T-cell (primary cell): ENCODE measurements at places on chromosomes 3 and 15.
A peak's percentile ranks its signal among the peaks of the same experiment; 100 is the strongest.

GRCh38 chr3:124268355-124268754 lies 276.4 kb upstream of the ROPN1 start:
- DNase-seq: no peak
- H3K27me3 ChIP-seq: peaks cover 5% of the 10 kb centered on the region
- no peak overlapping the region for H3K27ac ChIP-seq
- no peaks in the 10 kb centered on the region for H3K4me1 ChIP-seq
- H3K4me3 ChIP-seq: no peak overlapping the region

GRCh38 chr3:26484140-26484539 lies 138.4 kb upstream of the LRRC3B start:
- H3K36me3 ChIP-seq: no peaks in the 10 kb centered on the region
- DNase-seq: no peak
- H3K4me3 ChIP-seq: no peak overlapping the region
- no peak overlapping the region for H3K27ac ChIP-seq
- H3K4me1 ChIP-seq: no peaks in the 10 kb centered on the region
- no peaks in the 10 kb centered on the region for H3K27me3 ChIP-seq

DNA sequence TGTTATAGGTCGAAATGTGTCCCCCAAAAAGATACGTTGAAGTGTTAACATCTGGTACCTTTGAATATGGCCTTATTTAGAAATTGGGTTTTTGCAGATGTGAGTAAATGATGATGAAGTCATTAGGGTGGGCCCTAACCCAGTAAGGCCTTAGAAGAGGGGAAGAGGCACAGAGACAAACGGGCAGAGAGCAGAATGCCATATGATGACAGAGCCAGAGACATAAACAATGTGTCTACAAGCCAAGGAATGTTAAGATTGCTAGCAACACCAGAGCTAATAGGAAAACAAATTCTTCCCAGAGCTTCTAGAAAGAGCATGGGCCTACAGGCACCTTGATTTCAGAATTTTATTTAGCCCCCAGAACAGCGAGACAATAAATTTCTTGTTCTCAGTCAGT lies 693.1 kb upstream of the NECTIN3 start:
- no peaks in the 10 kb centered on the region for H3K4me1 ChIP-seq
- no peak for DNase-seq
- H3K4me3 ChIP-seq: no peak overlapping the region
- no peak overlapping the region for H3K27ac ChIP-seq
- no peaks in the 10 kb centered on the region for H3K27me3 ChIP-seq
- no peaks in the 10 kb centered on the region for H3K36me3 ChIP-seq

- H3K27me3 ChIP-seq: no peaks in the 10 kb centered on the region
- no peak overlapping the region for H3K27ac ChIP-seq
- peaks cover 23% of the 10 kb centered on the region for H3K4me1 ChIP-seq
- peaks cover 9% of the 10 kb centered on the region for H3K36me3 ChIP-seq
Measured at GRCh38 chr3:15055019-15055557, 10.0 kb downstream of the MRPS25 start.

GRCh38 chr15:78933823-78934654 lies 10.8 kb downstream of the CTSH start:
- H3K36me3 ChIP-seq: no peaks in the 10 kb centered on the region
- peaks cover 3% of the 10 kb centered on the region for H3K4me1 ChIP-seq
- DNase-seq: no peak
- no peak overlapping the region for H3K27ac ChIP-seq
- H3K27me3 ChIP-seq: peaks cover 4% of the 10 kb centered on the region
- H3K4me3 ChIP-seq: no peak overlapping the region

- no peak overlapping the region for H3K4me3 ChIP-seq
- H3K27me3 ChIP-seq: no peaks in the 10 kb centered on the region
- no peaks in the 10 kb centered on the region for H3K36me3 ChIP-seq
- peak overlapping the region; percentile 54 for H3K27ac ChIP-seq
Measured at GRCh38 chr3:143825513-143825912, 22.8 kb downstream of the SLC9A9 start.

GRCh38 chr3:17941766-17942165 lies 199.3 kb upstream of the TBC1D5 start:
- H3K27me3 ChIP-seq: peaks cover 4% of the 10 kb centered on the region
- no peak overlapping the region for H3K27ac ChIP-seq
- H3K4me3 ChIP-seq: no peak overlapping the region
- no peaks in the 10 kb centered on the region for H3K36me3 ChIP-seq
- no peak for DNase-seq

- DNase-seq: no peak
- H3K4me3 ChIP-seq: no peak overlapping the region
- H3K36me3 ChIP-seq: no peaks in the 10 kb centered on the region
Measured at GRCh38 chr3:179179979-179180759, 32.0 kb downstream of the PIK3CA start.

GRCh38 chr15:40845511-40846284 lies 1.9 kb downstream of the SPINT1 start:
- no peak overlapping the region for H3K27ac ChIP-seq
- H3K36me3 ChIP-seq: no peaks in the 10 kb centered on the region
- H3K4me1 ChIP-seq: peaks cover 30% of the 10 kb centered on the region

GRCh38 chr15:61880084-61880483 lies 180.2 kb downstream of the VPS13C start:
- no peak for DNase-seq
- no peak overlapping the region for H3K27ac ChIP-seq
- no peaks in the 10 kb centered on the region for H3K4me1 ChIP-seq
- H3K4me3 ChIP-seq: no peak overlapping the region
- no peaks in the 10 kb centered on the region for H3K36me3 ChIP-seq

DNA sequence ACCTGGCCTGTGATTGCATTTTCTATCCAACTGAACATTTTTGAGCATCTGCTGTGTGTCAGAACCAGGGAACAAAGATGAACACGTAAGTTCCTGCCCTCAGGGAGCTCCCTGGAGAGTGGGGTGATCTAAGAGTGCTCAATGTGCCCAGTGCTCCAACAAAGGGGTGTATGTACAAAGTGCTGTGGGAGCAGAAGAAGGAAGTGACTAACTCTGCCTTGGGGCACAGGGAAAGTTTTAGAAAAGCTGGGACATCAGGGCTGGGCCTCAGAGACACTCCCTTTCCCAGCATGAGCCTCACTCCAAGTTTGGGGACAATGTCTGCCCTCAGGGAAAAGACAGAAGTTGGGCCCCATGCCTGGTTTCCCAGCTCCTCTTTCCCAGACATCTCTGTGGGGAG lies 27.6 kb upstream of the BNC1 start:
- no peak overlapping the region for H3K4me3 ChIP-seq
- no peaks in the 10 kb centered on the region for H3K36me3 ChIP-seq
- no peaks in the 10 kb centered on the region for H3K4me1 ChIP-seq
- H3K27ac ChIP-seq: no peak overlapping the region

GRCh38 chr3:131072845-131073244 lies 46.2 kb downstream of the NEK11 start:
- no peak for DNase-seq
- no peak overlapping the region for H3K4me3 ChIP-seq
- no peaks in the 10 kb centered on the region for H3K4me1 ChIP-seq
- H3K27me3 ChIP-seq: no peaks in the 10 kb centered on the region

DNA sequence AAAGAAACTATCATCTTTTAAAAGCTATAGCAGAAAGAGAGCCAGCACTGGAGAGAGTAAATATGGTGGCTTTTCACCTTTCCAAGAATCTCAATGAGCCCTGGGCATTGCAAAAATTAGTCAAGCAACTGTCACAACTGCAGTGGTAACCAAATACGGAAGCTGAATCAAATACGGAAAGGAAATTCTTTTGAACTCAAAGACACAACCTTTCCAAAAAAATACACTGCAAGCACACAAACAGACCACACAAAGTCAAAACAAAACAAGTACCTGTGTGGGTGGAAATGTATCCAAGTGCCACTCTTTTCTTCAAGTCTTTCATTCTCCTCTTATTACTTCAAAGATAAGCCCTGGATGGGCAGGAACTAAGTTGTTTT lies 17.6 kb downstream of the VGLL4 start:
- H3K27ac ChIP-seq: no peak overlapping the region
- no peaks in the 10 kb centered on the region for H3K36me3 ChIP-seq
- H3K4me3 ChIP-seq: no peak overlapping the region
- DNase-seq: no peak

DNA sequence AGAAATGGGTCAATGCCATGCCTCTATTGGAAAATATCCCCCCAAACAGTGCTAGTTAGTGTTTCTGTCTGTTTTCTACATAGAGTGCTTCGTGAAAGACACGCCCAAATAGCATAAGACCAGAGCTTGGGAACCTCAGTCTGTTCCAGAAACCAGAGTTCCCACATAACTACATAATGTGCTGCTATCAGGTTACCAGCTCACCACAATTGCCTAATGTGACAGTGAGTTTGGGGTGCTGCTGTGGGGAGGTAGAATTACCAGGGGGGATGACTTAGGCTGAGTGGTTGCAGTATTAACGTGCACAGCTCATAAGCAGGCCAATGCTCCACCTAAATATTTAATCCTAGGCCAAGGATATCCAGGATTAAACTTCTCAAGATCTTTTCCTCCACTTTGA lies 39.2 kb downstream of the DUT start:
- no peaks in the 10 kb centered on the region for H3K4me1 ChIP-seq
- H3K27ac ChIP-seq: no peak overlapping the region
- H3K27me3 ChIP-seq: peaks cover 5% of the 10 kb centered on the region
- no peaks in the 10 kb centered on the region for H3K36me3 ChIP-seq
- no peak for DNase-seq

GRCh38 chr3:46472736-46473135 lies 8.0 kb upstream of the LTF start:
- DNase-seq: no peak
- no peaks in the 10 kb centered on the region for H3K4me1 ChIP-seq
- peaks cover 33% of the 10 kb centered on the region for H3K27me3 ChIP-seq
- no peak overlapping the region for H3K27ac ChIP-seq

DNA sequence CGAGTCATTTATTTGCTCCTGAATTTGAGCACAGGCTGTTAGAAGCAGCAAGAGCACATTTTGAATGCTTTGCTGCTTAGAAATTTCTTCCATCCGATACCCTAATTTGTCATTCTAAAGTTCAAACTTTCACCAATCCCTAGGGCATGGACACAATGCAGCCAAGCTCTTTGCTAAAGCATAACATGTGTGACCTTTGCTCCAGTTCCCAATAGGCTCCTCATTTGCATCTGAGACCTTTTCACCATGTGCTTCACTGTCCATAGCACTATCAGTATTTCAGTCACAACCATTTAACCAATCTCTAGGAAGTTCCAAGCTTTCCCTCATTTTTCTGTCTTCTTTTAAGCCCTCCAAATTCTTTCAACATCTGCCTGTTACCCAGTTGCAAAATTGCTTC lies 1333.1 kb downstream of the SI start:
- no peak for DNase-seq
- H3K4me1 ChIP-seq: no peaks in the 10 kb centered on the region
- no peak overlapping the region for H3K27ac ChIP-seq
- H3K4me3 ChIP-seq: no peak overlapping the region

DNA sequence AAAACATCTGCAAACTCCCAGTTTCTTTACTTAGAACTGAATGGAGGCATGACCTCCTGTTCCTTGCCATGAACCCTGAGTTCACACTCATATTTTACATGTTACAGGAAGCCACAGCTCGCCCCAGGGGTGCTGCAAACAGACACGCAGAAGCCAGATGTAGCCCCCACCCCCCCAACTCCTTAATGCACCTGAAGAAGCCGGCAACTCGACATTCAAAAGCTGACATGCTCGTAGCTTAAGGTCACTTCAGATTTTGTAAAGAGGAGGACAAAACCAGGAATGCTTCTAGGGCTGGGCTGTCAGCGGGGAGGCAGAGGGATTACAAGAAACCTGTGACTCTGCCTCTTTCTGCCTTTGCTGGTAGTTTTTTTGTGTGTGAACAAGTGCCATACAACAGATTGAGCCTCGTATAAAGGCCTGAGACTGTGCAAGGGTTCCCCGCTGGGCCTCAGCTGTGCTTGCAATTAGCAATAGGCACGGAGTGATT lies 42.0 kb upstream of the FEZF2 start:
- no peak overlapping the region for H3K27ac ChIP-seq
- no peaks in the 10 kb centered on the region for H3K36me3 ChIP-seq
- no peaks in the 10 kb centered on the region for H3K27me3 ChIP-seq
- no peak overlapping the region for H3K4me3 ChIP-seq
- no peaks in the 10 kb centered on the region for H3K4me1 ChIP-seq

DNA sequence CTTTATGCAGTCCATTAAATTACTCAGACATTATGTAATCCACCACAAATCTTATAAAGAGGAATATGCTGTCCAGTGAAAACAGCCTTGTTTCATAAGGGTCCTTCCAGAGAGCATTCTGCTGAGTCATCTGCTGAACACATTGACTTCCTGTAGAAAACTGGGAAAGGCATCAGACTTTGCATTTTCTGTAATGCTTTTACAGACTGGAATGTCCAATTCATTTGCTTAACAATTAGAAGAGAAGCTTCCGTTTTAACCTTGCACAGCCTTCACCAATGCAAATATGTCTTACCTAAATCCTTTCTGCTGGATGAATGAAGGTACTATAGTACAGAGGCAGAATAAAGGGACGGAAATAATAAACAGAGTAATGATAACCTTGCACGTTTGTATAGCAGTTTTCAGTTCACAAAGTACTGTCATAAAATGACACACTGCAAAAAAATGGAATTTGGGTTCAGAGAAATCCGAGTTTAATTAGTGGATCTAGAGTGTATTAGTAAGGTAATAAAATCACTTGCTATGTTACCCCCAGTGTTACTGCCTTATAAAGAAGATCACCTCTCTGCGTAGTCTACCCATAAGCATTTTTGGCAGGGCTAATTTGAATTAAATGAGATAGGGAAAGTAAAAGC lies 301.5 kb downstream of the PYDC2 start:
- no peak overlapping the region for H3K4me3 ChIP-seq
- H3K27ac ChIP-seq: no peak overlapping the region
- no peaks in the 10 kb centered on the region for H3K36me3 ChIP-seq
- DNase-seq: no peak

DNA sequence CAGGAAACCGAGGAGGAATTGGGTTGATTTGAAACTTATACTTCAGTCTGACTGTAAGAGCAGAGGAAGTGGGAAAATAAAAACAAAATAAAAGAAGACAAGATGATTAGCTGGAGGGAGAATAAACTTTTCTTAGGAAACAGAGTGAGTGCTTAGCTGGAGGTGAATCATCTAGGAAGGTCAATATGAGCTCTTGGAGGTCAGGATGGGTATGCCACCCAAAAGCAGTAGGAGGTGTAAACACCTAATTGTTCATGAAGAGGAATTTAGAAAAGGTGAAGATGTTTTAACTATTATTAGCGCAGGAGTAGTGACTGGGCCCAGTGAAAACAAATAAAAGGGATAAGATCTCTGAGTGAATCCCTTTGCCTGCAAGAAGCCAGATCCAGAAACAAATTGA lies 39.9 kb upstream of the ARL14 start:
- no peaks in the 10 kb centered on the region for H3K4me1 ChIP-seq
- no peak overlapping the region for H3K27ac ChIP-seq
- DNase-seq: no peak
- no peaks in the 10 kb centered on the region for H3K27me3 ChIP-seq
- H3K4me3 ChIP-seq: no peak overlapping the region
- H3K36me3 ChIP-seq: no peaks in the 10 kb centered on the region

DNA sequence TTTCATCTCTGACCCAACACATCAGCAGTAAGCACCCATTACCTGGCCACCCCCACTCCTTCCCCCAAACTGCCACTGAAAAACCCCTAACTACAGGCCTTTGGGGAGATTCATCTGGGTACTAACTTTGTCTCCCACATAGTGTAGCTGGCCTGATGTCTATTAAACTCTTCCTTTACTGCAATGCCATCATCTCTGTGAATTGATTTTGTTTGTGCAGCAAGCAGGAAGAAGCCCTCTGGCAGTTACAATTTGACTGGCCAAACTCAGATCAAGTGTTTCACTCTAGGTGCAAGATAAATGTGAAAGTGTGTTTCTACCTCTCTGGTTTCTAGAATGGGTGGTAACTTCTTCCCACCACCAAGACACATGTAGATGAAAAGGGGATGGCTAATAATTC lies 26.7 kb upstream of the OR5K4 start:
- H3K27me3 ChIP-seq: no peaks in the 10 kb centered on the region
- H3K4me3 ChIP-seq: no peak overlapping the region
- no peaks in the 10 kb centered on the region for H3K4me1 ChIP-seq
- H3K36me3 ChIP-seq: no peaks in the 10 kb centered on the region
- DNase-seq: no peak
